ENCODE measurements at places on chromosomes 2 and 18.

- peak; percentile 36 for DNase-seq
These were observed 112.6 kb downstream of the EHBP1 start for GRCh38 chr2:62817995-62818713.

DNA sequence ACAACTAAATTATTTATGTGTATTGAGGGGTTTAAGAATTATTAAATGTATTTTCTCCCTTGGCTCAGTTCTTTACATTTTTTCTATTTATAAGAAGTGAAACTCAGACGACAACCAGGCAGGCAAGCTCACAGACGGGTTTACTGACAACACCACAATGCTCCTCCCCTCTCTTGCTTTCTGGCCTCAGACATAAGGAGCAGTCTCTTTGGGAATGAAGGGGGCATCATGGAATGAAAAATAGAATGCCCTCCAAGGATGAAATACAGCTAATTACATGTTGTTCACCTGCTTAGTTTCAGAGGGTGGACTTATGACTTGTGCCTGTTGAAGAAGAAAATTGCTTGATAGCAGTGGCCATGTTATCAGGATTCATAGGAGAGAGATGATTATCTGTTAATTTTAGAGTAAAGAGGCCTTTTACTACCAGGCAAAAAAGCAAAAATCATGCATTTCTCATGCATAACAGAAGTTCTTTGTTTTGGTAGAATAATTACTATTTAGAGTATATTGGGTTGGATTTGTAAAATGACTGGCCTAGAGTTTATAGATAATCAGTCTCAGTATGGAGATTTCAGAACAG lies 172.1 kb upstream of the LRRTM1 start:
- no peak for DNase-seq

DNA sequence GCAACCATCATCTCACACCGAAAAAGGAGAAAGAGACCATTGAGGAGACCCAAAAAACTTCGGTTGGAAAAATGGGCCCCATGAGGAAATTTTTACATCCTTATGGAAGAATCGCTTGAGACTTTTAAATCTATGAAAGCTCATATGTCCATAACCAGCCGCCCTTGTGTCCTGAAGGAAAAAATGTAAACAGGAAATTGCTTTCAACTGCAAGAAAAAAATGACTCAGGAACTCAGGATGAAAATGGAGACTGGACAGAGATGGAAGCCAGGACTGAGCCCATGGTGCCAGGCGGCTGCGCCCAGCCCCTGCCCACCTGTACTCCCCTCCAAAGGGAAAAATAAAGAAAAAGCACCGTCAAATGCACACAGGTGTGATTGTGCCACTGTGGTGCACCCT lies 81.5 kb upstream of the SLC66A3 start:
- no peak for DNase-seq

GRCh38 chr2:46275995-46276394 lies 21.2 kb upstream of the EPAS1 start:
- no peak for DNase-seq

- DNase-seq, result no peak
These were observed 34.2 kb downstream of the NDUFA10 start for GRCh38 chr2:239990966-239991365.

- DNase-seq, result no peak
These were observed 187.6 kb upstream of the NRP2 start for GRCh38 chr2:205494537-205495235.

- DNase-seq, result no peak
These were observed 371.9 kb upstream of the TNP1 start for GRCh38 chr2:217231724-217232123.

GRCh38 chr2:207311316-207312005 lies 145.7 kb upstream of the KLF7 start:
- peak; percentile 43 for DNase-seq

DNA sequence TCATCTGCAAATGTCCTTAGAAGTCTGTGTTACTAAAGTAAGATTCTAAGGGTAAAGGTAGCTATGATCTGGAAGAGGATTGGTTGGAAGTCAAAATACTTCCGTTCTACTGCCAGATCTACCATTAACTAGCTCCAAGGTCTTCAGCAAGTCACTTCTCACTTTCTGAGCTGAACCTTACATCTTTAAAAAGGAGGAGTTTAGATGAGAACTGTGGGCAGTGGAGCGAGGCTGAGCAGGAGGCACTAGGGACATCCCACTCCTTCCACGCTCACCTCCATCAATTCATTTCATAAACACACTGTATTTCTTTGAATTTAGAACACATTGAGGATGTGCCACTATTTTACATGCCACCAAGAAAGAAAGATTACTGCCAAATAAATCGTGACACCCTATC lies 143.0 kb downstream of the ABCA12 start:
- DNase-seq, result no peak

- no peak for DNase-seq
These were observed 21.7 kb downstream of the ZNF638 start for GRCh38 chr2:71353248-71353647.

- no peak for DNase-seq
These were observed 49.2 kb downstream of the SLC4A3 start for GRCh38 chr2:219676586-219676985.

DNA sequence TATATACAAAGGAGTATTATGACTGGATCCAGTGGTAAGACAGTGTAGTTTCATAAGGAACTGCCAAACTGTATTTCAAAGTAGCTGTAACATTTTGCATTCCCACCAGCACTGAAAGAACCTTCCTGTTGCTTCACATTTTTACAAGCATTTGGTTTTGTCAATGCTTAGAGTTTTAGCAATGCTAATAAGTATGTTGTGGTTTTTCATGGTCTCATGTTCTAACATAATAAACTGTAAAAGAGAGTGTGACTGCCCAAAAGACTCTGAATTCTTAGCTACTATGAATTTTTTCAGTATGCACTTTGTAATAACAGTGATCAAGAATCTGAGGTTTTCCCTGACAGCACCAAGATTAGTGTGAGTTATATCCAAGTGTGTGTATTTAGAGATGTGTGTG lies 604.2 kb downstream of the XIRP2 start:
- DNase-seq, result no peak

GRCh38 chr2:207041786-207042554 lies 102.7 kb downstream of the CPO start:
- DNase-seq, result no peak

DNA sequence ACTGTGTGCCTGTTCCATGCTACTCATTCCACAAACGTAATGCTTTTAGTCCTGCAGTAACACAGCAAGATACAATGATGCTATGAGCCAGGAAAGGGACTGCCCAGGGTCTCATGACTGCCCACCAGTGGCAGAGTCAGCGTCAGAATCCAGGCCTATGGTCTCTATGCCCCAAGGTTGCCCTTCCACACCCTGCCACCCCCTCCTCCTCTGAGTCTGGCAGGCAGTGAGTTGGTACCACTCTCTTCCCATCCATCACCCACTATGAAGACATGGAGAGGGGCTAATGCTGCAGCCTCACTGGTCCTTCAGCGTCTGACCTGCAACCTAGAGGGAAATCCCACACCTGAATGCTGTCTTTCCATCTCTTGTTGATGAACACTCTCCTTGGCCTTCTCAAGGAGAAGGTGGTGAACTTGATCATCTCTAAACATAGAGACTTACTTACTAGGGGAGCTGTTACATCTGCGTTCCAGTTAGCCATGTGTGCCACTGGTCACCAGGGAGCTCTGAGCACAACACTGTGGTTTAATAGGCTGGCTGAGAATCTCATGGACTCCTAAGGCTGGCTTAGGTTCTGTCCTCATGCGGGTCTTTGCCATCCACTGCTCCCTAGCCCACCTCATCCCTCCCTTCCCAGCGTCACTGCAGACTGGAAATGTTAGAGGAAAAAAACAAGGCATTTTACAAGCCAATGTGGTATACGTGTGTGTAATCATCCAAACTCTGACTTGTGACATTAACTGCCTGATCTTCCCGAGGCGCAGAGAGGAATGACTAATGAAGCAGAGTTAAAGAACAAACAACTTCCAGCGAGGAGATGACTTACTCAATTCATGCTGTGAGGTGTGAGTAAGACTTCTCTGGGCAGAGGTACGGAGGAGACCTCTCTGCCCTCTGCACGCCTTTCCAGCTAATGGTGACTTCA lies 28.8 kb downstream of the STEAP3 start:
- peak; percentile 96 for DNase-seq

DNA sequence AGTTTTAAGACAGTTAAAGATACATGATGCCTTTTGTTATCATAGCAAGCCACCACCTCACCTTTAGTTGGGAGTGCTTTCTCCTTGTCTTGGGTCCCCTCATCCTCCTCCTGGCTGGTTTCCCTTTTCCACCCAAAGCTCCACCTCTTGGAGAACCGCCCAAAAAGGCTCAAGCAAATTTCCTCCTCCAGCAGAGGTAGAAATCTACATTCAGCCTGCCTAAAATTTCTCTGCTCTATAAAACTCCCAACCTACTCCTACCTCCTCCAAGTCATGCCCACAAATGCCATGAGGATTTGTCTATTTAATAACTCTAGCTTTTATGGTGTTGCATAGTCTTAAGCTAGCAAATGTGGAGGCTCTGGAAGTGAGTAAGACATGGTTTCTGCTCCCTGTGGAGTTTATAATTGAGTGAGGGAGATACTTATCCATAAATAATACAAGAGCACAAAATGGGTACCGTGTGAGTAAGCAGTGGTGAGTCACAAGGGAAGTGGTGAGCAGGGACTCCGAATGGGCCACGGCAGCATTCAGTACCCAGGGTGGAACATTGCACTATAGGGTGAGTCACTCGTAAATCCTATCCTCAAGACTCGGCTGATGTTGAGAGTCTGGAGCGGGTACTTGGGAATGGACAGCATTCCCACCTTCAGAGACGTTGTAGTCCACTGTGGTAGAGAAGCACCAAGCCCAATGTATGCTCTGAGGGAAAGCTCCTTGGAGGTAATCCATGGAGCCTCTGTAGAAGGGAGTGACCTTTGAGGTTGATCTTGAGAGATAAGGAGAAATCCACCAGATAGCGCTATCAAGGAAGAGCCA lies 146.3 kb downstream of the RTN4 start:
- peak; percentile 98 for DNase-seq

Measured in ACHN (cell line).